ENCODE measurements at places on chromosomes 13 and 19. TPM values are rescaled to one million over a fixed set of nuclear protein-coding genes. Genes with fewer than 3 reads are reported as not detected.

Gene CCL25
- total RNA-seq: not detected

Gene CYP4F2
- 1.8 TPM for total RNA-seq

Gene ZGLP1
- total RNA-seq: not detected

Gene EML2
- 8.9 TPM for total RNA-seq

Gene SIGLEC5
- not detected for total RNA-seq

All from M059J (cell line).